DMS79 treated with DMSO at 0.1 percent for 48 hours (cell line): ENCODE measurements at places on chromosomes 6 and 20.

- DNase-seq: no peak
Observed at GRCh38 chr6:145247692-145248419, 487.5 kb downstream of the EPM2A start.

- no peak for DNase-seq
Observed at GRCh38 chr20:56953048-56953586, 313.3 kb downstream of the BMP7 start.

- DNase-seq: peak; percentile 87
Observed at GRCh38 chr6:2989332-2990247, 10.1 kb upstream of the NQO2 start.

DNA sequence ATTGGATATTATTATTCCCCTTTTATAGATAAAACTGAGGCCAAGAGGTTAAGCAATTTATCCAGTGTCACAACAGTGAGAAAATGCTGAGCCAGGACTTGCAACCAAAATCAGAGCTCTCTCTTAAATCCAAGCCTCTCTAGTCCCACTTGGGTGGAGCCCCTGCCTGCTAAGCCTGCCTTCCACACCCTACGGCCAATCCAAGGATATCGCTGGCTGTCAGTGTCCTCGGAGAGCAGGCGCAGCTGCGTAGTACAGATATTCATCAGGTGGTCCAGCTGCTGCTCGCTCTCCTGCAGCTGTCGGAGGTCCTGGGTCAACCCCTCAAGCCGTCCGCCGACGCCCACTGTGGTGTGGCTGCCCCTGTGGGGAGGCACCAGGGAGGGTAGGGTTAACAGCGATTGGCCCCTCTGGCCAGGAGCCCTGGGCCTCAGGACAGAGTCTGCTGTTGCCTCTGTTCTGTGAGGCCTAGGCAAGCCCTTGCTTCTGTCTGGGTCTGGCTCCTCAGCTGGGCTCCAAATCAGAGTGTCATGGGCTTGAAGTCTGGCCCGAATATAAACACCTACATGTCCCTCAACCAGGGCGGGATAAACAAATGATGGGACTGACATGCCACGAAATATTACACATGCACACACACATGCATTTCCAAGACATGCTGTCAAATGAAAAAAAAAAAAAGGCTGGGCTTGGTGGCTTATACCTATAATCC is 3.9 kb upstream of the NECAB3 start:
- no peak for DNase-seq

GRCh38 chr20:2955257-2955970 is 82.1 kb downstream of the PTPRA start:
- DNase-seq: no peak

GRCh38 chr6:14857501-14857900 is 388.4 kb upstream of the JARID2 start:
- DNase-seq: no peak
